ENCODE measurements at places on chromosomes 4 and X.

- DNase-seq, result no peak
Measured at GRCh38 chrX:3717742-3718420, 4.4 kb upstream of the PRKX start.

DNA sequence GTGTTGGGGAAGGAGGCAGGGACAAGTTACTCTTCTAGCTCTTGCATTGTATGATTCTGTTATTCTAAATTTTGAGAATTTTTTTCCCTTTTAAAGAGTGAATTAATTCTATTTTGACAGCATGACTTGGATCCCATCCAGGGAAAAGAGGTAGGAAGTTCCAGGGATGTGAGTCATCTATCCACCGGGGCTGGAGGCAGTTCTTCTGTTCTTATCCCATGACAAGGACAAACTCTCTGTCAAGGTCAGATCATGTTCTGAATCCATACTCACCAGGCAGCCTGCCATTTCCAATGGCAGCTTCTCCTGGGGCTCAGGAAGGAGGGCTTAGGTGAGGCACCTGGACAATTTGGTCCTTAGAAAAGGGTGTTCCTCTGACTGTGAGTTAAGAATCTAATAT is 132.0 kb upstream of the MED14 start:
- no peak for DNase-seq

DNA sequence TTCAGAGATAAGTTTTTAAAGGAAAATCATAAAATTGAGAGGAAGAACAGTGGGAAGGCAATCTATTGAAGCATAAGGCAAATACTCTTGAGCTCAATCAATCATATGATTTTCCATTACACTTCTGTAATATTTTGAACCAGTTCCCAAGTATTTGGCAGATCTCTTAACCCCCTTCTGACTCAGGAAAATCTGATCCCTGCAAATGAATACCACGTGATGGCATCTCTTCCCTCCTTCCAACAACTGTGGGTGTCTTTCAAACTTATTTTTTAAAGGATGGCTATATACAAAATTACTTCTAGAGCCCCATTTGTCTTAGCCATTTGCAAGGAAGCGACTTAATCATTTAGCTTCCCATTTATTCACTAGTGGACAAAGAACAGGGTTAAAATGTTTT is 41.9 kb downstream of the AMOT start:
- DNase-seq, result no peak

GRCh38 chrX:108270280-108270679 is 167.9 kb downstream of the COL4A6 start:
- DNase-seq, result no peak

DNA sequence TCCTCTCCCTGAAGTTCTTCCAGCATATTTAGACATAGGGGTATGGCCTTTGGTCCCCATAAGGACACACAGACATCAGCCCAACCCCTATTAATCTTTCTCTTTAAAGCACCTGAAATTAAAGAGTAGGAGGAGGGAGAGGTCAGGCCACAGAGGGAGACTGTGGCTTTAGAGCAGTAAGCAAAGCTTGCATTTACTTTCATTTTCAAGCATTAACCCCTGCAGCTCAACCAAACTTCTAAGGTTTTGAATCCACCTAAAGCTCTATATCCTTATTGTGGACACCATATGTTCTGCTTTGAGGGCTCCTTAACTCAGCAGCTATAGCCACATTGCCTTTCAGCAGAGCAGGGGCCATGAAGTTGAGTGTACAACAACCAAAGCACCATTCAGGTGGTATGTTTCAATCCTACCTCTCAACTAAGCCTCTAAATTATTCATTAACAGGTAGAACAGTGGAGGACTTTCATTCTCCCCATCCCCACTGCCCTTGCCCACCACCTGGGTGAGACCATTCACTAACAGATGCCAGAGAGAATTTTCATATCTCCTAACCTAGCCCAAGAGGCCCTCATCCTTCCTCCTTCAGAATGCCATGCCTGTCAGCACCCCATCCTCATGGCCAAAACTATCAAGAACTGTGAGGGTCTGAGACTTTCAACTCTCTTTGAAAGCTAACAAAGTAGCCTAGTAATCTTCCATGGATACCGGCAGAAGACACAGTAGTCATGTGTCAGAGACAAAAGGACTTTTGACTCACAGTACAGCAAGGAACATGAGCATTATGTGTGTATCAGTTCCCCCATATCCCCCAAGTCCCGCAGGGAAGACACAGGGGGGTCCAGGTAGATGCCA is 20.8 kb downstream of the LIN54 start:
- DNase-seq, result peak; percentile 28

GRCh38 chr4:185700048-185700447 is 111.9 kb downstream of the SORBS2 start:
- DNase-seq, result no peak

DNA sequence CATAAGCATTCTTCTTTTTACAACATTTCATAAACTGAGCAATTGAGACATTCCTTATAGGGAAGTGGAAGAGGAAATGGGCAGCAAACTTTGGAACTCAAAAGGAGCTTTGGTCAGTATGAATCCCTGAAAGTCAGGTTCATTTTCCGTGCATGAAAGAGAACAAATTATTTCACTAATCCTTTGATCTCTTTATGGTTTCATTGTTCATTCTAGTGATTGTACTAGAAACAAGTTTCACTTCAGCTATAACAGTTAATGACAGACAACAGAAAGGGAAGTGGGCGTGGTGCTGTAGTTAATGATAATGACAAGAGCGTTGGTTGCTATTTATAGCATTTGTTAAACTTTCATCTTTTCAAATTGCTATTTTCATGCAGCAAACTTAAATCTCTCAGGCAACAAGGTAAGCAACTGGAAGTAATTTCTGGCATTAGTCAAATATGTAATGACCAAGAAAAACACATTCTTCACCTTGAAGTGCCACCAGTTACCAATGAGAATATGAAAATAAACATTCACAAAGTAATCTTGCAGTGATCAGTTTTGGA is 98.4 kb downstream of the AREG start:
- peak; percentile 52 for DNase-seq

GRCh38 chrX:97399400-97399799 is 515.7 kb downstream of the RPA4 start:
- peak; percentile 51 for DNase-seq

DNA sequence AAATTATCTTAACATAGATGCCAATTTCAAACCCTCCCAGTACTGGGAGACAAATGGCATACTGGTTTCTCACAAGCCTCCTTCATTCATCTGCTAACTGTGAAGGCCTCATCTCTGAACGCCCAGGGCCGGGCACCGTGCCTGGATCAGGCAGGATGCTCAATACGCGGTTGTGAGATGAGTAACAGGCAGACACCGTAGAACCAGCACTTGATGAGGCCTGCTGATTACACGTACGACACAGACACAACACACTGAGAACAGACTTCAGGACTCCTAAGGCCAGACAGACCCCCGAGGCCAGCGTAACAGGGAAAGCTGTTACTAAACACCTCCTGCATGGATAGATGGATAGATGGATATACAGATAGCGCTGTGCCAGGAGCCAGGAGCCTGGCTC is 154.6 kb downstream of the AFAP1 start:
- no peak for DNase-seq

- no peak for DNase-seq
Measured at GRCh38 chrX:141941234-141941633, 37.5 kb downstream of the MAGEC1 start.

GRCh38 chrX:19870710-19871490 is 16.5 kb downstream of the SH3KBP1 start:
- peak; percentile 31 for DNase-seq

GRCh38 chr4:118351851-118352827 is 664 bp downstream of the PRSS12 start:
- DNase-seq, result no peak

GRCh38 chr4:3337357-3337732 is 44.5 kb downstream of the RGS12 start:
- DNase-seq, result no peak

- DNase-seq, result no peak
Measured at GRCh38 chr4:180512801-180513475, 1730.3 kb upstream of the TENM3 start.

DNA sequence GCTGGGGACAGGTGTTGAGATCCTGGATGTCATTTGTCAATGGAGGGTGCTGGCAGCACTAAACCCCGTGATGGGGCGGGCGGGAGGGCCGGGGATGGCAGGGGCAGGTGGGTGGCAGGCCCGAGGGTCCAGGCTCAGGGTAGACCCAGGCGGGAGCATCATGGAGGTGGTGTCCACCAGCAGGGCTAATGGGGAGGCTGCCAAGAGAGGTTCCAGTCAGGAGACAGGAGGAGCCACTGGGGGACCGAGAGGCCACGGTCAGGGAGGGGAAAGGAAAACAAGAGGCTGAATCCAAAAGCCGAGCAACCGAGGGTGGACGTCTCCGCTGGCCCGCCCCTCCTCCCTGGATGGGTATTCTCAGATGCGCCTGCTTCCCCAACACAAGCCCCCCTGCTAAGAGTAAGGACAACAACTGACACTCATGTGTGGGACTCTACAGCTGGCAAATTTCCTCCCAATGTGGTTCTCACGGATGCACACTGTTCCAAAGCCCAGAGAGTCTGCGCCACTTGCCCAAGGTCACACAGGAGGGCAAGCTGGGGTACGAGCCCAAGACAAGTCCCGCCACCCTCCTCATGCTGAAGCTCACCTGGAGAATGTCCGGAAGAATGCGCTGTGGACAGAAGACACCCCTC is 132.0 kb downstream of the CPZ start:
- DNase-seq, result no peak

Measured in suppressor macrophage treated with lipopolysaccharide for 4 hours (primary cell).